ENCODE measurements at places on chromosomes 7 and 10.

GRCh38 chr7:21579341-21580072, 36.7 kb downstream of the DNAH11 start:
- DNase-seq, result no peak

- DNase-seq, result no peak
These were observed 73.6 kb upstream of the DNAJB6 start for GRCh38 chr7:157263156-157263555.

DNA sequence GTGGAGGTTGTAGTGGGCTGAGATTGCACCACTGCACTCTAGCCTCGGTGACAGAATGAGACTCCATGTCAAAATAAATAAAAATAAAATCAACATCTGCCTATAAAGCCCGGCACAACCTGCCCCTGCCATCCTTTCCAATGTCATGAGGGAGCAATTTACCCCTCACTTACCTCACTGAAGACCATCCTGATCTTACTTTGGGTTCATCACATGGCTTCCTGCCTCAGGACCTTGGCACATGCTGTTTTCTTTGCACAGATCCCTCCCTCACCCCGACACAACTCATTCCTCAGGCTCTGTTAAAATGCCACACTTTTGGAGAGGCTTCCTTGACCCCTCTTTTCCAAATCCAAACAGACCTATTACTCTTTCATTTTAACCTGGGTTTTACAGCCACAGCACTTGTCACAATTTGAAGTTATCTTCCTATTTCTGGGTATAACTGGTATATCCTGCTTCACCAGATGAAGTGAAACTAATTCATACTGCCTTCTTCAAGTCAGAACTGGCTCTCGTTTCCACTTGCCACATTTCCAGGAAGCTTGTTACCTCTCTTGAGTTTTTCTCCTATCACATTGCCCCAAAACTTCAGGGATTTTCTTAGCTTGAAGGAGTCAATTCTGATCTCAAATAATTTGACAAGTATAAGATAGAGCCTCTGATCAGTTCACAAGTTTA, 69.3 kb upstream of the PARD3 start:
- peak; percentile 68 for DNase-seq

DNA sequence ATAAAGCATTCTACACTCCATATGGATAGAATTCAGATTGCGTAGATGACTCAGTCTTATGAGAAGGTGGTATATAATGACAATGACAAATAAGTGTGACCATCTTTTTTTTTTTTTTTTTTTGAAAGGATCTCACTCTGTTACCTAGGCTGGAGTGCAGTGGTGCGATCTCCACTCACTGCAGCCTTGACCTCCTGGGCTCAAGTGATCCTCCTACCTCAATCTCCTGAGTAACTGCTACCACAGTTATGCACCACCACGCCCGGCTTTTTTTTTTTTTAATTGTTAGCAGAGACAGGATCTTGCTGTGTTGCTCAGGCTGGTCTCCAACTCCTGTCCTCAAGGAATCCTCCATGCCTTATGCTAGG, 43.2 kb upstream of the NRP1 start:
- no peak for DNase-seq

DNA sequence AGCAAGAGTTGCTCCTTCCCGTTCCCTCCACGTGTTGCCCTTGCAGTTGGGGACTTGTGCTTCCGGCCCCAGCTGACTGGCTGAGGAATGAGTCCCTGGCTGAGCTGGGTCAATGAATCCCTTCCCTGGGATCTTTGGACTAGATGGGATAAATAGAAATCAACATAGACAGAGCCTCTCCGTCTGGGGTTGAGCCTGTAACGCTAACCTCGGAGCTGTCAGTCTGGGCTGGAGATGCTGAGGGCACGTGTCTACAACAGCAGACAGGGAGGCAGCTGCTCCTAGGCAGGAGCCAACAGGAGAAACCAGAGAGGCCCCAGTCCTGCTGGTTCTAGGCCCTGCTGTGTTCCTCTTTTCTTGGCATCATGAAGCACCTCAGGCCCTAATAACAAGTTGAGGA, 42.3 kb upstream of the HSPA12A start:
- no peak for DNase-seq

DNA sequence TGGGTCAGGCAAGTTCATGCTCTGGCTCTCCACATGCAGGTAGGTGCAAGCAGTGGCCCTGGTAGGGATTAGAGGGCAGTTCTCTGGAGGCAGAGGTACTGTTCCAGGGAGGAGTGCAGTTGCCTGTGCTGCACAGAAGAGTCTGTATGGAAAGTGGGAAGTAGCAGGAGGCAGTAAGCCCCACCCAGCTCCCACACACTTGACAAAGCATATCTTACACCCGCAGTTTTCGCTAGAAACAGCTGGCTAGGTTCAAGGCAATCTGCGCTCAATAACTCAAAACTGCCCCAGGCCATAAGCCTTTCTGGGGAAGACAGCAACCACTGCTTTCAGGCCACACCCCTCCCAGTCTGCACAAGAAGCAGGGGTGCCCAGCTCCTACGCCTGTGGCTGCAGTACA, 33.1 kb upstream of the ARMC3 start:
- DNase-seq, result peak; percentile 29

- no peak for DNase-seq
These were observed 123.8 kb downstream of the GRID1 start for GRCh38 chr10:86242761-86243160.

GRCh38 chr7:92061154-92061553, 73.1 kb downstream of the CYP51A1 start:
- DNase-seq, result peak; percentile 11

DNA sequence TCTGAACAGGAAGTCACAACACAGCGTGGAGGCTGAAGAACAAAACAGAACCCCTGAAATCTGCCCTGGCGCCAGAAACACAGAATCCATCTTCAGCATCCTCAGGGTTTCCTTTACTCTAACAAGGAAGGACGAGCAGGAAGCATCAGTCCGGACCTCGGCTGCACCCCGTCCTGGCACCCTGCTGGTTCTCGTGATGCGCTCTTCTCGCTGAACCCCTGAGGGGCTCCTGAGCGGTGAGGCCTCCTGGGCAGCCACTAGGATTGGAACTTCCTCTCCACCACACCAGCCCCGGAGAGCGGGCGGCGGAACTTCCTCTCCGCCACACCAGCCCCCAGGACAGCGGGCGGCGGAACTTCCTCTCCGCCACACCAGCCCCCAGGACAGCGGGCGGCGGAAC, 461.9 kb downstream of the PTPRN2 start:
- no peak for DNase-seq

- DNase-seq, result peak; percentile 35
These were observed 12.2 kb downstream of the SFTPA2 start for GRCh38 chr10:79547973-79548372.

DNA sequence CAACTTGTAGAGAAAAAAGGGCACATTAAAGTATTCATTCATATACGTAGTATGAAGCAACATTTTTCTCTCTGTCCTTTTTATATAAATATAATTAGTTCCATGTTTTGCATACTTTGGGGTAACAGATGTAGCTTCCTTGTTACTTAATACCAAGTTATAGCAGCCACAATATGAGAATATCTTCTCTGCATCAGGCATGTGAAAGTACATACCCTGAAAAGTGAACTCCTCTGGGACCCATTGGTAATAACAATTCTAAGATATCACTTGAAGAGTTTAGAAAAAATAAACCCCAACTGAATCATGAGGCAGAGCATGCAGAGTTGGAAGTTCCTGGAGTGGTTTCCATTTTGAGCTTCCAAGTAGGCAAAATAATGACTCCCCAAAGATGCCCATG, 2.4 kb upstream of the CRPPA start:
- DNase-seq, result no peak
